ENCODE measurements at places on chromosomes 6 and 20.

DNA sequence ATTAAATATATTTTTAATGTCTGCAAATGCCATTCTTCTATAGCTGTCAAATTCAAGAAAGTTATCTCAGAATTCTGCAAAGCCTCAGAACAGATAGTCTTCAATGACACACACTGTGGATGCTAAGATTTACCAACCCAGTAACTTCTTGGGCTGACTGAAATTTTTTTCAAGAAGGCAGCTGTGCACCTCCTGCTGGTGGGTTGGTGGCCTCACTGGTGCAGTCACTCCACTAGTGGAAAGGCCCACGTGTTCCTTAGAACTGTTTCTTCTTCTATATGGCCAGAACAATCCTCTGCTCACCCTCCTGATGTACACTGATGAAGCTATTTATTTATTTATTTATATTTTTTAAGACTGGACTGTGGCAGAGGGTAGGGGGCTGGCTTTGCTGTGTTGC lies 28.1 kb upstream of the MTCL3 start:
- no peak for DNase-seq

DNA sequence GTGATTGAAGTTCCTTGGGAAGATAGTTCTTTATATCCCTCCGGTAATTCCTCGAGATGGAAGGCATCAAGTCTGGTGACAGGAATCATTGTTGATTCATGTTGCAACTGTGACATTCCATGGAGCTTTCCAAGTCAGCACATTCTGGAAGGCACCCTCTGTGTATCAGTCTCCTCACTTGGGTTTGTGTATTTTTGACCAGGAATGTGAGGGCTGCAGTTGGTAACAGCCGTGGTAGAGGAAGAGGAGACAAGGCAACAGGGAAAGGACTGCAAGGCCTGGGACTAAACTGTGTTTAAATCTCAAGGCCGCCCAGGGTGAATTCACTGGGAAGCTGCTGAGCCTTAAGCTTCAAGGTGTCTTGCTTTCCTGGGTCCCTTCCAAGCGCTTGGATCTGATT lies 99.0 kb downstream of the CLIC5 start:
- DNase-seq, result no peak

DNA sequence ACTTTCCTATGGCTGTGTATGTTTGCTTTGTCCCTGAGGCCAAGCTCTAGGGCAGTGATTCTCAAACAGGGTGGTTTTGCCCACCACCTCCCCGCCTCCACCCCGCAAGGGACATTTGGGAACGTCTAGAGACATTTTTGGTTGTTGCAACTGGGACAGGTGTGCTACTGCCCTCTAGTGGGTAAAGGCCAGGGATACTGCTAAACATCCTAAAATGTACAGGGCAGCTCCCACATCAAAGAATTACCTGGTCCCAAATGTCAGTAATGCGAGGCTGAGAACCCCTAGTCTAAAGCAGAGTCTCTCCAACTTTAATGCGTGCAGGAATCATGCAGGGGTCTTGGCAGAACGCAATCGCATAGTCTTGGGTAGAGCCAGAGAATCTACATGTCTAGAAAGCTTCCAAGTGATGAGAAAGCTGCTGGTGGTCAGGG lies 5.1 kb downstream of the KCNS1 start:
- DNase-seq, result no peak

DNA sequence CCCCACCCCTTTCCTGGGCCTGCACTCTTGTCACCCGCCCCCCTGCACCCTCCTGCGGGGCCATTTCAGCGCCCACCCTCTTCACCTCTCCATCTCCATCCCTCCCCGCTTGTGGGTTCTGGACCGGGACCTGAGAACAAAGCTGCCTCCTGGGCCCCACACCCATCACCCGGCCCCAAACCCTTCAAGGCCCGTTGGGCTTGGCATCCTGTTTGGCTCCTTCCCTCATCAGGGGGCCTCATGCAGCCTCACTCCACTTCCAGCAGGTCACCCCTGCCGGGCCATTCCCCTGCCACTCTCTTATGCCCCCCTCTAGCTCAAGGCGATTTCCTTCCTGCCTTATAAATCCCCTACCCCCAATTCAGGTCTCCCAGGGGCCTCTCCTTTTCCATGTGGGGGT lies 67.4 kb downstream of the SRC start:
- no peak for DNase-seq

GRCh38 chr6:75494290-75494689 lies 690 bp upstream of the FILIP1 start:
- no peak for DNase-seq

- DNase-seq, result no peak
Observed at GRCh38 chr20:35302421-35303335, 10.5 kb upstream of the FAM83C start.

Data from stimulated activated CD8-positive, alpha-beta memory T cell treated with anti-CD3 and anti-CD28 coated beads, Interleukin-15, amount 100 ng/mL, for 4 hours (primary cell).